ENCODE measurements at places on chromosomes 2 and 18.

GRCh38 chr2:23618265-23618664 is 233.3 kb downstream of the KLHL29 start:
- no peak for DNase-seq

DNA sequence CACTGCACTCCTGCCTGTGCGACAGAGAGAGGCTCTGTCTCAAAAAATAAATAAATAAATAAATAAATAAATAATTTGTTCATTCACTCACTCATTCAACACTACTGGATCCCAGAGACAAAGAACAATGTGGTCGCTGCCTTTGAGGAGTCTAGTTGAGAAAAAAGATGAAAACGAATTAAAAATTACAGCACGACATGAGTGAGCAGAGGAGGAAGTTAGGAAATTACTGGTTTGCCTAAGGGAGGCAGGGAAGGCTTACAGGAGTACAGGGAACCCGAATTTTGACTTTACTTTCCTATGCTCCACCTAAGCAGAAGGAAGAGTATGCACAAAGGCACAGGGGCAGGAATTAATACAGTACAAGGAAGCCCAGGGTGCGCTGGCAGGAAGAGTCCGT is 4.2 kb upstream of the KCMF1 start:
- DNase-seq = no peak

DNA sequence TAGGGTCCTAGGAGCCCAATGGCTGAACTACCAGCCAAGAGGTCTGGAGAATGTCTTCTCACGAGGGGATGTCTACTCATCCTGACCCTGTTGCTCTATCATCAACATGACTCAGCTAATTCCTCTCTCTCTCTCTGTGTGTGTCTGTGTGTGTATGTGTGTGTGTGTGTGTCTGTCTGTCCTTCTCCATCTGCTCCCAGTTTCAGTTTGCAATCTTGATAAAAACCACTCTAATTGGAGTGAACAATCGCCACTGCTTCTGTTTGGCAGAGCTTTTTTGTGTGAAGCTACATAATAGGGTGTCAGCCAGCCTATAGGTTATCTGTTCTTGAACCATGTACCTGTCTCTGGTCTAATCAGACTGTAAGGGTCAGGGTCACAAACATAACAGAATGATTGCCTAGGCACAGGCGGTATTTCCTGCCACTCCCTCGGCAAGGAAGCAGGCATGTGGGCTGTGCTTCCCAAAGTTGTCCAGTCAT is 219.8 kb downstream of the SH3BP4 start:
- no peak for DNase-seq

GRCh38 chr2:241933179-241933911 is 63.8 kb downstream of the RTP5 start:
- no peak for DNase-seq

- no peak for DNase-seq
Observed at GRCh38 chr2:20674974-20675679, 8.2 kb downstream of the GDF7 start.

DNA sequence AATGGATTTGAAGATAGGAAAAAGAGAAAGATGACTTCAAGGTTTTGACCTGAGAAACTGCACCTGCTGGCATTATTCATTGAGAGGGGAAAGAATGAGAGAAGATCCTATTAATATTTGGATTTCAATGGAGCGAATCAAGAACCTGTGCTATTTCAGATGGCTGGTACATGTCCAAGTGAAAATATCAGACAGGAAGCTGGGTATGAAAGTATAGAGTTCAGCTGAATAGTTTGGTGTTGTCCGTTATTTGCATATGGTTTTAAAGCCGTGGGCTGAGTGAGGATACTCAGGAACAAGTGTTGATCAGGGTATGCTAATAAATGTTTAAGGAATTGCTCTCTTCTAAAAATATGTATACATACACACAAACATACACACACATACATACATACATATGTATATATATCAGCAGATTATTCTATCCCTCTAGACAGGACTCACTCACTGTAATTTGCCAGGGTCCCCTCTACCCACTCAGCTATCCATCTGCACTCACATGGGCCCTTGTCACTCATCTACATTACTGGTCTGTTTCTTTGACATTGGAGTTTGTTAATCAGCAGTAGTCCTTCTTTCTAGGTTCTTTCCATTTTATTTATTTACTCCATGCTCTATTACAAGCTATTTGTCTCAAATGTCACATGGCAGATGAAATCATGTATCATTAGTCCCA is 33.9 kb upstream of the IKZF2 start:
- no peak for DNase-seq

DNA sequence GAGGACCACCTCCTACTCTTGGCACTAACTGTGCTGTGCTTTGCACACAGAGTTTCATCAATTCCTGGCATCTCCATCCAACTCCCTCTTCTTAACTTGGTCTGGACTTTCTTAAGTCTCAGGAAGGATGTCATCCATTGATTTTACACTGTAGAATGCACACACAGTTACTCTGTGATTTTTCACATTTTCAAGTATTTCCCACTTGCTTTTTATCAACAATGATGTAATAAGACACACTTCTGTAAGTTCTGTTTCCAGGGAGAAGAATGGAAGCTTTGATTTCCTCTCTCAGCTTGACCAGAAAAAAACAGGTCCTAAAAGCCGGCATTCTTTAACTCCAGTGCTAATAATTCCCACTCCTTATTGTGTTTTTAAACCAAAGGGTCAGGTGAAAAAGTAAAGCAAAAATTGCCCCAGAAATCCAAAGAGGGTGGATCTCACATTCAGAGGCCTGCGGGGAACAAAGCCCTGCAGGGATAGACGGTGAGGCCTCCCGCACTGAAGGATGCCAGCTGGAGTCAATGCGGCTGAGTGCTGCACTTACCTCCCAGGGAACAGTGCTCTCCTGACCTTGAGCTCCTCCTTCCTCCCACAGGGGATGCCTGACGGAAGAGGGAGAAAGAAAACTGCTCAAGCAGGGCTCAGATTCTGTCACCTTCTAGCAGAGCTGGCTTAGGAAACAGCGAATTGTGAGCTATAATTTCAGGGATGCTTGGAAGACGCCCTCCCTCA is 83.1 kb downstream of the PDCL3 start:
- DNase-seq = no peak

DNA sequence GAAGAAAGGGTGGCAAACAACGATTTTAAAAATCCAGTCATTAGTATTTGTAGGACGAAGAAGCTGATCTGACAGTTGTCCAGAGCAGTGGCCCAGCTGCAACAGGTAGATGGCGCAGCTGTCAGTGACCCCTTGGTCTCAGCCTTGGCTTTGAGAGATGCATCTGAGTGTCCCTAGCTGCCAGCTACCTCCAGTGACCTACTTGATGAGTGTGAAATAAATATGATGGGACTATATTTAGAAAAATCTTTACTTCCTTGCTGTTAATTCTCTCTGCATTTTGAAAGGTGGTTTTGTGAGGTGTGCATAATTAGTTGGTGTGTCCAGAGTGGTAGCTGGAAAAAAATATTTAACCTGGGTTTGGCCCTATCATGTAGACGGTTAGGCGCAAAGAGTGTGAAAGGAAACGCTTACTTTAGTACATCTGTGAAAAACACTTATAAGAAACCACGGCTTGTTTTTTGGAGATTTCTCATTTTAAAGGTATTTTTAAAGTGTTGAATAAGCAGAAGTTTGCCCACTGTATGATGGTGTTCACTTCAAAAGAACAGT is 963 bp downstream of the INPP1 start:
- DNase-seq = no peak

DNA sequence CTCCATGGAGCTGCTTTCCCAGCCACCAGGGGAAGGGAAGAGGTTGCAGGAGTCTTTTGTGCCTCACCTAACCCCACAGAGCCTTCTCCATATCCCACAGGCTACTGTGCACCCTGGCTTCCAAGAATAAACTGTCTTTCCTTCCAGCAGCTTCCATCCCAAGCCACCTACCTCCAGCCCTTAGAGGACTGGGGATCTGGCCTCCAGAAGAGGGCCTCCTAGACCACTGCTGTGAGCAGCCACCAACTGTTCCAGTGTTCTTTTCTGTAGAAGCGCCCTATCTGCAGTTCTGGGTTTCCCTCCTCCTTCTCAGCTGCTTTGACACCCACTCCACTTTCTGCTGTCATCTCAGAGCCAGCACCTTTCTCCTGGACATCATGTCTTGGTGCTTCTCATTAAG is 30.7 kb upstream of the REG3G start:
- no peak for DNase-seq

GRCh38 chr2:73079636-73080035 is 8.1 kb upstream of the SFXN5 start:
- DNase-seq = no peak

DNA sequence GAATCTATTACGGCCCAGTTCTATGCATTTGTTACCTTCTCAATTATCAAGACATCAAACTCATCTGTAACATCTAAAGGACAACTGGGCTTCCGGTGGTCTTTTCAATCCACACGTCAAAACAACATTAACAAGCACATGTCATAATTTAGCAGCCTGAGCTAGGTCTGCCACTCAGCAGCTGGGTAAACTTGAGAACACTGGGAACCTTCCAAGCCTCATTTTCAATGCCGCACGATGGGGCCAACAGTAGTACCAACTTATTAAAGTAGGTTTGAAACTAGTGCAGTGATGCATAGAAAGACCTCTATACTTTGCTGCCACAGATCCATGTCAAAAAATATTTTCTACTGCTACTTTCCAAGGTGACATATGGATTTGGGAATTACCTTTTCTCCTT is 60.4 kb downstream of the COL4A4 start:
- DNase-seq = no peak

DNA sequence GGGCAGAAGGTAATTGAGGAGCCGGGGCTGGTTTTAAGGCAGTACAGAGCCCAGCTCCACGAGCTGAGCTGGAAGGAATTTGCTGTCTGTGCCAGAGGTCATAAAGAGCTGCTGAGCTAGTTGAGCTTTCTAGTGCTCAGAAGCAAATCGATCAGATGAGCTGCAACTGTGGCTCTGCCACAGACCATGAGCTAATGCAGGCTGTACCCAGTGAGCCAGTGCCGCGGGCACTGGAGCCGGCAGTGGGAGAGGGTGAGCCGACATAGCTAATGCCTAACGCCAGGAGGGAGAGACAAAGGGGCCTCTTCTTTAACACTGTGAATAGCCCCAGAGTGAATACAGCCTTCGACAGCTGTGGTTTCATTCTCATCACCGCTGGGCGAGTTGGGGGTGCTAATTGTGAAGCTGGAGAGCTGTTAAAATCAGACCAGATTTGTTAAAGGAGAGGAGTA is 410.1 kb upstream of the TCF4 start:
- no peak for DNase-seq

DNA sequence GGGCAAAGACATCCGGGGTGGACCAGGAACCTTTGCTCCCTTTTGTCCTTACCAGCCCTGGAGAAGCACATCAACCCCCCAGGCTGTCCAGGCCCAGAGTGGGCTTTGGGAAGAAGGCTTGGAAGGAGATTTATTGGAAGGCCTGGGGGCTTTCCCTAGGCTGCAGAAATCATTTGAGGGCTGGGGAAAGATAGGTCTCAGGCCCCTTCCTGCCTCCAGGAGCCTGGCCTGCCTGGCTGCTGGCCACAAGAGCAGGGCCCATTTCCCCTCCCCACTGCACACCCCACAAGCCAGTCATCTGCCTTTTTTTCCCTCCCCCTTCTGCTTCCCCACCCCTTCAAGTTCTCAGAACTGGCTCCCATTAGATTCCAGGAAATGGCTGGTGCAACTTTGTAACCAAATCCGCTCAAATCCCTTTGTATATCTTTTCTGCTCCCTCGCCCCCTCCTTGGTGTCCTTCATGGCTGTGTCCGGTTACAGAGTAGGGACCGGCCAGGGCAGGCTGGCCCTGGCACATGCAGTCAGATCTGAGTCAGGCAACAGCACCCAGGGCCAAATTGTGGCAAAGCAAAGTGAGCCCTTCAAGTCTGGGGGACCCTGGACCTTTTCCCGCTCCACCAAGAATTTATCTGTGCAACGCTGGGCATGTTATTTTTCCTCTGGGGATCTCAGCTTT is 20.8 kb upstream of the TNP1 start:
- DNase-seq = no peak

GRCh38 chr2:206535260-206535986 is 92.1 kb downstream of the ADAM23 start:
- DNase-seq = no peak

GRCh38 chr2:7016148-7016547 is 98.9 kb downstream of the RNF144A start:
- no peak for DNase-seq

DNA sequence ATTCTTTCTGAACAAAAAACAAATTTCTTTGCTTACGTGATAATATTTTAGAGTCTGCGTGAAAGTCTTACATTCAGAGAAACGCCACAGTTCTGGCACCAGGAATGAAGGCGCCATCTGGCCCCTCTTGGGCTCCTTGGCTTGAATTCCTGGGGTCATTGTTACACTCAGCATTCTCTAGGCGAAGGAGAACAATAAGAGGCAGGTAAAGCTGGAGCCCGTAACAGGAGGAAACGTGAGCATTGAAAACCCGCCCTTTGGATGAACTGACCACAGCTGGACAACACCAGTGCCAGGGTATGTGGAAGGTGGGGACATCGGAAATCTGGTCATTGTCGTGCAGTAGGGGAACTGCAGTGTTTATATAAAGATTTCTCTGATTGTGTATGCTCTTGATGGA is 144.8 kb downstream of the RNF152 start:
- no peak for DNase-seq

DNA sequence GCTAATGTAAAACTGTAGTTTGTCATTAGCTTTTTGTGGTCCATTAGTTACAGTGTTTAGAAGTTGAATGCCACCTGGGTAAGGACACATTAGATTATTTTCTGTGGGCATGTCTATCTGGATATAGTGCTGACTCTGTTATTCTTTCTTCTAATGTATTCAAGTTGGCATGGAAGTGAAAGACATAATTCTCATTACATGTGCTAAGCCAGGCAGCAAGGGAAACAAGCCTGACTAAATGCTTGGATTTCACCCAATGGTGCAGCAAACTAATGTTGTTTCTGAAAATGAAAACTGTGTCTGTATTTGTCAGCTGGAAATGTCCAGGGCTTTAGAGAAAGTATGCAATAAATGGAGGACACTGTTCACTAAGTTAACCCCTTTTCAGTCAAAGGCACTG is 100.7 kb downstream of the NUP35 start:
- DNase-seq = no peak

DNA sequence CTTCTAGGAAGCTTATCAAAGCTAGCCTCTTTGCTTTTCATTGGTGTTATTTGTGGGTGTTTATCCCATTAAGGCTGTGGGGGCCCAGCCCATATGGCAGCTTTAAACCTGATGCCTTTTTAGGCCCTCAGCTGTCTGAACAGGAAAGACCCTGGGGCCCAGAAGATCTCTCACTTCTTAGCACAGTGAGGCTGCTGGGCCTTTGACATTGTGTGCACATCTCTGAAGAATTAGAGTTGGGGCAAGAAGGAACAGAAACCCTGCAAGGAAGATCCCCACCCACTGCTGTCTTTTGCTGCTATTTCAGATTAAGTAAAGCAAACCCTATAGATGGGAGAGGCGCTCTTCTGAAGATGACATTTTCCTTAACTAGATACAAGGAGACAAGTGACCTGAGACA is 250.0 kb downstream of the SMAD2 start:
- no peak for DNase-seq

- no peak for DNase-seq
Observed at GRCh38 chr2:222978850-222979249, 73.1 kb upstream of the KCNE4 start.

- DNase-seq = no peak
Observed at GRCh38 chr2:17765398-17765797, 11.5 kb downstream of the GEN1 start.

Measured in NCI-H187 treated with DMSO at 0.1 percent for 48 hours (cell line).